Lung (tissue), 17 donors: ENCODE measurements at places on chromosomes 16 and 17. TPM values are rescaled to one million over a fixed set of nuclear protein-coding genes. Genes with fewer than 3 reads are reported as not detected.

CDH5 gene
- 29.9 TPM for polyA plus RNA-seq

SRL gene
- 0.30 TPM for polyA plus RNA-seq

CHST6 gene
- 4.2 TPM for polyA plus RNA-seq

B4GALNT2 gene
- polyA plus RNA-seq = 0.08 TPM

SSTR5 gene
- not detected for polyA plus RNA-seq

DCAKD gene
- polyA plus RNA-seq = 13.6 TPM

CCL18 gene
- polyA plus RNA-seq = 89.9 TPM

DNA sequence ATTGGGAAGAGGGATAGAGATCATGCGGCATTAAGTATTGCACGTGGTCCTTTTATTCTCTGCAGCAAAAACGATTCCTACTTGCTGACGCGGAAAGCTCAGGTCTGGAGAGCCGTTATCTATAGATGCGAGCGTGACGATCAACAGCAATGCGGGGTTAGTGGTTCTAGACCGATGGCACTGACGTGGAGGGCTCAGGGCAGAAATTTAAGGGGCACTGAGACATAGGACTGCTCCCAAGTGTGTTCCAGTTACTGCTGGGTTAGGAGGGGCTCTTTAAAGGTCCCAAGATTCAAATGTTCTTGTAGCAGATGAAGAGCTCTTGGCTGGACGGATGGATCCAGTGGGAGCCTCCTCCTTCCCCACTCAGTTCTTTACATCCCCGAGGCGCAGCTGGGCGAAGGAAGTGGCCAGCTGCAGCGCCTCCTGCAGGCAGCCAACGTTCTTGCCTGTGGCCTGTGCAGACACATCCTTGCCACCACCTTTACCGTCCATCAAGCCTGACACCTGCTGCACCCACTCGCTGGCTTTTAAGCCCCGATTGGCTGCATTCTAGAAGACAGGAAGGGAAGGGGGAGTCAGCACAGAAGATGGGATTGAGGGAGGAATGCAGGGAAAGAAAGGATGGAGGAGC lies 732 bp upstream of the EXOSC6 start:
- H3K27ac ChIP-seq = no peak overlapping the region
- H3K27me3 ChIP-seq = no peaks in the 10 kb centered on the region
- no peak overlapping the region for H3K4me3 ChIP-seq
- peaks cover 14% of the 10 kb centered on the region for H3K36me3 ChIP-seq

DNA sequence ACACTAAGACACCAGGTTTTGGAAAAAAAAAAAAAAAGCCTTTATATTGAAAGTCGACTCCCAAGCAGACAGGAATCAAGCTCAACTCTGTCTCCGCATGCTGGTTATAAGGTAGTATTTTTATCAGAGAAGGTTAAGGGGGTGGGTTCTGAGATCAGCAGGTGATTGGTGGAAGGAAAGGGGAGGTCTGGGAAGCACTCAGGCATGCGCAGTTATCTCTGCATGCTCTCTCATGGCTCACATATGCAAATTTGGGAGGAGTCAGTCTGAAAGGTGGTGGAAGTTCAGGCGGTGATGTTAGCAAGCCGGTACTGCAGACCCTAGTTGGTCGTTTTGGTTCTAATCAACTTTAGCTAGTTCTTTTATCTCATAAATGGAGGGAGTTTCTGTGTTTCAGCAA lies 357.6 kb upstream of the C16orf82 start:
- H3K4me3 ChIP-seq = no peak overlapping the region
- H3K36me3 ChIP-seq = no peaks in the 10 kb centered on the region
- no peak for DNase-seq
- H3K4me1 ChIP-seq = no peaks in the 10 kb centered on the region
- no peaks in the 10 kb centered on the region for H3K27me3 ChIP-seq

GRCh38 chr17:16931318-16932060 lies 40.4 kb downstream of the TNFRSF13B start:
- no peak for DNase-seq
- no peak overlapping the region for H3K4me3 ChIP-seq
- no peaks in the 10 kb centered on the region for H3K36me3 ChIP-seq

- no peaks in the 10 kb centered on the region for H3K36me3 ChIP-seq
- no peak overlapping the region for H3K27ac ChIP-seq
- H3K4me1 ChIP-seq = no peaks in the 10 kb centered on the region
- peaks cover 3% of the 10 kb centered on the region for H3K27me3 ChIP-seq
- peak; percentile 19 for DNase-seq
- no peak overlapping the region for H3K4me3 ChIP-seq
Observed at GRCh38 chr16:71537643-71538042, 11.4 kb downstream of the CHST4 start.
